ENCODE measurements at places on chromosomes 6 and 20.
A peak's percentile ranks its signal among the peaks of the same experiment; 100 is the strongest.

DNA sequence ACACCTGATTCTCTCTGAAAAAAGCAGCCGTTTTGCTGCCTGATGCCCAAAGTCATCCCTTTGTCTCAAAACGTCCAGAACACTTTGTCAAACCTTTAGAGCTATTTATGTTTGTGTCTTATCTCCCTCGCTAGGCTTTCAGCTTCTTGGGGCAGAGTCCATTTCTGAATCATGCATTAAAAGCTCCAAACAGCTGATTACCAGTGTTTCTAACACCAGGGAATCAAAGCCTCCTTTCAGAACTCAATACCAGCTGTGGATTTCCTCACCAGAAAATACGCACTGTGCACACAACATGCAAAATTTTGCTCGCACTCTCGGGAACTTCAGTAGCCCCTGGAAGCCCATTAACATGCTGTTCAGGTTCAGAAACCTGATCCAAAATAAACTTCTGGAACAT is 333.3 kb downstream of the HACE1 start:
- DNase-seq = no peak

GRCh38 chr6:32664354-32664753 is 2.1 kb downstream of the HLA-DQB1 start:
- no peak for DNase-seq

GRCh38 chr6:43990627-43991619 is 136.3 kb downstream of the MRPL14 start:
- DNase-seq = no peak

DNA sequence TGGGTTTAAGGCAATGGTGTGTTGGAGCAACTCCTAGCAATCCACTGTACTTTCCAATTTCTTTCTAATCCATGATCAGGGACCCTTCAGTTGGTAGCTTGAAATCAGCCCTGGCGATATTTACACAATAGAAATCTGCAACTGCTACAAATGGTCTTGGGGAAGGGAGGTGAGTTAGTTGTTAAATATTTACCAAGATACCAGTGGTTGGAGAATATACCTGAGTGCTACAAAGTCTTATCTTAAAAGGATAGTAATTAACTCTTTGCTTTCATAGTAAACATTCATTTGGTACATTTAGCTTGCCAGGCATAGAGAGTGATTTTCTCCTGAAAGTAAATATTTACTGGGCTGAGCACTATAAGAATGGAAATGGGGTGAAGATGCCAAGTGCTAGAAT is 568.2 kb downstream of the BCKDHB start:
- DNase-seq = no peak

DNA sequence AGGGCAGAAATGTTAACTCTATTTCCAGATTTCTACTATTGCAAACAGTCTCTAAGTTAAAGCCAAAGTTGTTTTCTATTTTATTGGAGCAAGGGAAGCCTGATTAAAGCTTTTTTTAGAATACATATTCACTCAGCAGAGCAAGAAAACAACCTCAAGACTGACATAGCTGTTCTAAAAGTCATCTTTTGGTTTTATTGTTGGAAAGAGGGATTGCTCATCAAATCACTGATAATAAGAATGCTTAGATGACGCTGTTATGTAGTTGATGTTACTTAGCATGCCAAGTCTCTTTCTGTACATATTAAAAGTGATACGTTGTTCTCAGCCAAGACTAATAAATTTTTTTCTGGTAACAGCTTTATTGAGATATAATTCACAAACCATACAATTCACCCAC is 172.6 kb upstream of the LAMA2 start:
- DNase-seq = no peak

GRCh38 chr6:104218116-104218515 is 641.6 kb downstream of the HACE1 start:
- DNase-seq = no peak

DNA sequence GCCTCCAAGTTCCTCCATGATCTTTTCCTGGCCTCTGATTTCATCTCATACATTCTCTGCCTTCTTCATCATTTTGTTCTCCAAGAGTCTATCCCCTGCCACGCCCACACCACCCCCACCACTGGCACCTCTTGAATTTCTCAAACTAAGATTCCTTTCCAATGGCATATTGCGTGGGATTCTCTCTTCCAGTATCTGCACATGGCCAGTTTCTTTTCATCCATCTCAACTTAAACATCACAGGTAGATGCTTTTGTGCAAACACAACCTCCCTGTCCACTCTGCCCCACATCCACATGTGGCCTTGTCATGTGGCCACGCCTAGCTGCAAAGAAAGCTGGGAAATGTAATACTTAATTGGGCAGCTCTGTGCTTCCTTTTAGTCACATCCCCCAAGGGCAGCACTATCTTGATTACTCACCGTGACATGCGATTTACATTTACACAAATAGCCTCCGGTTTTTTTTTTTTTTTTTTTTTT is 33.4 kb upstream of the ZMYND8 start:
- DNase-seq = peak; percentile 15

DNA sequence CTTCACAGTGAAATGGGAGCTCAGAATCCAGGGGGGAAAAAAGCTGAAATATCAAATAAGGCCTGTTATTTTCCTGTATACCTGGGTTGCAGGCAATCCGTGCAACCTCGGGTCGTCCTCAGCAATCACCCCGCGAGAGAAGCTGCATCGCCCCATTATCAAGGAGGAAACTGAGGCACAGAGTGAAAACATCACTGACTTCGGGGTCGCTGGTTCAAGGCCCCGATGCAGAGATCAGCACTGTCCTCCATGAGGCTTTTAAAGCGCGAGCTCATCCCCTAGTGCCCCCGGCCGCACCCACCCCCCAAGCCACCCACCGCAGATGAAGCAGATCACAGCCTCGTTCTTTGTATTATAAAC is 203.9 kb downstream of the PREX1 start:
- DNase-seq = no peak

GRCh38 chr6:17865243-17865642 is 122.2 kb downstream of the KIF13A start:
- DNase-seq = no peak

DNA sequence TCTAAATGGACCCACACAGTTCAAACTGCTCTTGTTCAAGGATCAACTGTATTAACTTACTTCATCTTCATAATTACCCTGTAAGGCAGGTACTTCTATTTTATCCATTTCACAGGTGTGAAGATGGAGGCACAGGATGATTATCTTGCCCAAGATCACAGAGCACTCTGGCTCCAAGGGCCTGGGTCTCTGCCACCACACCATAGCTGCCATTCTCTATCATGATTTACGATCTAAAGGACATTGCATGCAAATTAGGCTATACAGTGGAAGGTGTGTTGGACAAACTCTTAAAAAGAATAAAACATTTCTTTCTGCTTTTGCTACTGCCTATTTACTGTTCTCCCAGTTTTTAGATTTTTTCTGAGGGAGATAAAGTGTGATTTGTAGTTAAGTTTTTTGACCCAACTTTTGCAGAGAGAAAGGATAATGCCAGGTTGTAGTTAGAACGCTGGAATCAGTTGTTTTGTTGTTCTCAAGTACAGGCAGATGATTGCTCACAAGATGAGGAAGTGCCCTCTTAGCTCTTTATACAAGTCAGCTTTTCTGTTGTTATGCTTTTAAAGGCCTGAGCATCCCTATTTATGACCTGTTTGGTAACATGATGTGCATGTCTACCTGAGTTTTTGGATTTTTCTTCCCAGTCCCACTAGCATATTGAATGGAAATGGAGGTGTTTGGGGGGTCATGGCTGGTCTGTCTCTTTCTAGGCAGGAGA is 247.9 kb downstream of the ZFAND3 start:
- no peak for DNase-seq

GRCh38 chr6:165961233-165961632 is 206.4 kb downstream of the TBXT start:
- no peak for DNase-seq

DNA sequence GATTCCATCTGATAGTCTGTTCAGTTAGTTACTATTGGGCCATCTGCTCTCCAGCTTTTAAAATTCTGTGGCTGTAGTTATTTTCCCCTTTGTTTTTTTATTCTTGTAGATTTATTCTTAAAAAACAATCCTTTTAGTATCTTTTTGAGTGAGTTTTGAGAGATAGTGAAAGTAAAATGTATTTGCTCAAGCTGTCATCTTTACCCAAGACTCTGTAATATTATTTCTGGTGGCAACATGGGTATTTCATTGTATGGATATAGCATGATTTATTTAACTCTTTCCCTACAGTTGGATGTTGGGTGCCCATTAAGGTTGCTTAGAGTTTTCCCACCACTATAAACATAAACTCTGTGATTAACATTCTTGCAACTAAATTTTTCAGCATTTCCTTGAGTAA is 24.6 kb downstream of the STK4 start:
- DNase-seq = no peak

- DNase-seq = no peak
Measured at GRCh38 chr6:35668096-35668495, 20.6 kb downstream of the FKBP5 start.

- DNase-seq = no peak
Measured at GRCh38 chr20:51687108-51687507, 81.1 kb downstream of the ATP9A start.

DNA sequence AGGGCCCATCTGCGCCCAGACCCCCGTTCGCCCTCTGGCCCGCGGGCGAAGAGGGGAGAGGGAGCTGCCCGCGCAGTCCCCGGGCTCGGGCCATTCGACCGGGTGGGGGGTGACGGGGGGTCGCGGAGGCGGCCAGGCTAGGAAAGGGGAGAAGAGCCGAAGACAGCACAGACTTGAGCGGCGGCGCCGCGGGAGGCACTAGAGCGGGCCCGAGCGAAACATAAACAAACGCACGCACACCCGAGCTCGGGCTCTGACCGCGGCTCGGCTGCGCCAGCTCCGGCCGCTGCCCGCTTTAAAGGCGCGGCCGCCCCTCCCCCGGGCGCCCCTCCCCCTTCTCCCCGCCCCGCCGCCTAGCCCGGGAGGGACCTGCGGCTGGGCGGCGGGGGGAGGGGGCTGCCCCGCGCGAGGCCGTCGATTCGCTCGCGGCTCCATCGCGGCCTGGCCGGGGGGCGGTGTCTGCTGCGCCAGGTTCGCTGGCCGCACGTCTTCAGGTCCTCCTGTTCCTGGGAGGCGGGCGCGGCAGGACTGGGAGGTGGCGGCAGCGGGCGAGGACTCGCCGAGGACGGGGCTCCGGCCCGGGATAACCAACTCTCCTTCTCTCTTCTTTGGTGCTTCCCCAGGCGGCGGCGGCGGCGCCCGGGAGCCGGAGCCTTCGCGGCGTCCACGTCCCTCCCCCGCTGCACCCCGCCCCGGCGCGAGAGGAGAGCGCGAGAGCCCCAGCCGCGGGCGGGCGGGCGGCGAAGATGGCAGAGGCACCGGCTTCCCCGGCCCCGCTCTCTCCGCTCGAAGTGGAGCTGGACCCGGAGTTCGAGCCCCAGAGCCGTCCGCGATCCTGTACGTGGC is at the start of gene FOXO3:
FOXO3 (plus strand) TSS at position 455 of the 846 bp plus-strand sequence; CDS start at position 747, 292 bp downstream.
- DNase-seq = peak; percentile 67

DNA sequence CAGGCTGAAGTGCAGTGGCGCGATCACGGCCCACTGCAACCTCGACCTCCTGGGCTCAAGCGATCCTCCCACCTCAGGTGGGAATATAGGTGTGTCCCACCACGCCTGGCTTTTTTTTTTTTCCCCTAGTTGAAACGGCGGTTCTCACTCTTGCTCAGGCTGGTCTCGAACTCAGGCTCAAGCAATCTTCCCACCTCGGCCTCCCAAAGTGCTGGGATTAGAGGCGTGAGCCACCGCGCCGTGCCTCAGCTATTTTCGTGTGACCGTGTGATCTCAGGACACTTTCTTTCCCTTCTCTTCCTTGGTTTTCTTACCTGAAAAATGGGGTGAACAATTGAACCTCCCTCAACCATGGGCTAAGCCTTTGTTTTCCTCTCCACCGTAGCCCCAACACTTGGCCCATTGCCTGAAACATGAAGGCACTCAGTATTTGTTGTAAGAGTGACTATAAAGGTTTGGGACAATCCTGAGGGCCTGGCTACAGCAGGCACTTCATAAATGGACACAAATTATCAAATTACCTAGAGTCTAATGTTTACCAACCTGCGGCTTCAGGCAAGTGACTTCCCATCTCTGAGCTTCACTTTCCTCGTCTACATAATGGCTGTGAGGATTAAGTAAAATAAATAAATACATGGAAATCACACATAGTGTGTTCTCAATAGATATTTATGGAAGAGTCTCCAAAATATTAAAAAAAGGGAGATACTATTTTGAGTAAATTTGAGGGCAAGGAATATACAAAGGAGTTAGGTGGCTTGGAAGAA is 31.4 kb upstream of the ID1 start:
- DNase-seq = no peak

- DNase-seq = peak; percentile 83
Measured at GRCh38 chr6:138540468-138540867, 41.2 kb upstream of the NHSL1 start.

GRCh38 chr20:11012975-11013374 is 339.2 kb upstream of the JAG1 start:
- peak; percentile 10 for DNase-seq

DNA sequence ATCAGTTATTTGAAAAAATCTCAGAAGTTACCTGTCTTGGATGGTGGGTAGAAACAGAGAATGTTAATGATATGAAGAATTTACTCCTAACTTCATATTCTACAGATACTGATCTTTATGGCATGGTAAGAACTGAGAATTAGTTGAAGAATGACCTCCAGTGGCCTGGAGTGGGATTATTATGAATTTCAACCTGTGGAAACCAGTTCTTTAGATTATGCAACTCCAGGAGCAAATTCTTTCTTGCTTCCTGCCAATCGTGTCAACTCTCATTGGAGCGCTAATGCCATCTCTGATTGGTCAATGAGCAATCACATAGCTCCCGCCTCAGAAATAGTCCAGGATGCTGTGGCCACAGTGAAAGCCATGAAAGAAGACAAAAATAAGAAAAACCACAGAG is 40.6 kb downstream of the LYRM2 start:
- no peak for DNase-seq

DNA sequence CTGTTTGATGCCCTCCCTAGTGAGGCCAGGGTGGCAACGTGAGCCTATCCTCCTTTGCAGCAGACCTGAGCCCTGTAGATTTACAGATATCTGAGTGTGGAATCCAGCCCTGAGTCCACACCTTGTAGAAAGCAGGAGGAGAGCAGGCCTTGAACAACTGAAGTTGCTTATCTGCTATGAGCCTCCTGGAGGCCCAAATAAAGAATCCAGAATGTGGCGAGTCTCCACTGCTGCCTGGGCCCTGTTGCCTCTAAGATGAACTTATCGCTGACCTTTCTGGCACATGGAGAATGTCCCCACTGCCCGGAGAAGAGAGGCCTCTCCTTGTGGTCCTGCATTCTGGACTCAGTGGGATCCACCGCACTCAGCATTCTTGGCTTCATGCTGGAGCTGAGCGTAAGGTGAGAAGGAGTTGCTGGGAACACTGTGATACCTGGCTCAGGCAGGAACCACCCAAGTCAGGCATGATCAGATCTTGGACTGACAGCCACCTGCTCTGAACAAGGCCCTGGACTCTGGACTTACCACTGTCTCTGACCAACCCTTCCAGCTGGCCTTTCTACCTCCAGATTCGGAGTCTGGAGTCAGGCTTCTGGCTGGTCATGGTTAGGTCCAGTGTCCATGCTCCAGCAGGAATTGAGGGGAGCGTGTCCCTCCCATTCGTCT is 5.8 kb upstream of the MANBAL start:
- DNase-seq = no peak

- DNase-seq = no peak
Measured at GRCh38 chr6:143732536-143732935, 54.8 kb downstream of the PHACTR2 start.

Data from AG09319 (cell line).